B cell (primary cell): ENCODE measurements at places on chromosomes 1 and 21. TPM values are rescaled to one million over a fixed set of nuclear protein-coding genes. Genes with fewer than 3 reads are reported as not detected.

The STIL gene
- total RNA-seq: 1.6 and 1.8 TPM in 2 replicates

The OR2T11 gene
- total RNA-seq: 3.6 and 4.9 TPM in 2 replicates

The WNT9A gene
- 0.07 TPM in 1 of 2 replicates, not detected in the other for total RNA-seq

The EPHA8 gene
- not detected in 2 replicates for total RNA-seq

The CCDC185 gene
- total RNA-seq: not detected in 2 replicates

GRCh38 chr1:39895731-39896480 is 5.8 kb downstream of the MYCL start:
- DNase-seq: no peak

DNA sequence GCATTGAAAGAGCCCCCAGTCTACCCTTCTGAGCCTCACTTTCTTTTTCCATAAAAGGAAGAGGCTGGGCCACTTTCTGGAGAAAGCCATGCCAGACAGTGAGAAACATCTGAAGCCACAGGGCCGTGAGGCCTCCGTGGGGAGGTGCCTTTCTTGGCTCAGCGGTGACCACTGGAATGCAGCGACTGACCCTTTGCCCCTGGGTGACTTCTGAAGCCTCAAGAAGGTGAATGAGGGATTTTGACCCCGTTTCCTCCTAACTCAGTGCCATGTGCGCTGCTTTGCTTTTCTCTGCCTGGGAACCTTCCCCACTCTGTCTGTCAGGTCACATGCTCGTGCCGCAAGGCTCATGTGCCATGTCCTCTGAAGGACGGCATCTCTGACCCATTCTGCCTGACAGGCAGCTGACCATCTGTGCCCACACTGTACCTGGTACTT is 44.7 kb upstream of the A3GALT2 start:
- DNase-seq: no peak

DNA sequence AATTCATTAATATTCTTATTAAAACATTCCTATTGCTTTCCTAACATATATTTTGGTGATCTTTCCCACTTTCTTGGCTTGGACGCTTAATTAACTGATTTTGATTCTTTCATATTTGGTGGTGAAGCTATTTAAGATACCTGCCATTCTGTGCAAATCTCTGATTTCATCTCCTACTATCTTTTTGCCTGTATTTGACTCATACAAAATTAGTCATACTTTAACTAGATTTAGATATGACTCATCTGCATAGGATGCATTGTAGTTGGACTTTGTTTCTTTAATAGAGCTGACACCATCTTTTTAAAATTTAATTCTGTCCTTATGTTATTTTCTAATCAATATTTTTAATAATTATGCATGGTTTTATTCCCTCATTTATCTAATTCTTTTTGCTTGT is 93.8 kb upstream of the PLPPR4 start:
- no peak for DNase-seq

DNA sequence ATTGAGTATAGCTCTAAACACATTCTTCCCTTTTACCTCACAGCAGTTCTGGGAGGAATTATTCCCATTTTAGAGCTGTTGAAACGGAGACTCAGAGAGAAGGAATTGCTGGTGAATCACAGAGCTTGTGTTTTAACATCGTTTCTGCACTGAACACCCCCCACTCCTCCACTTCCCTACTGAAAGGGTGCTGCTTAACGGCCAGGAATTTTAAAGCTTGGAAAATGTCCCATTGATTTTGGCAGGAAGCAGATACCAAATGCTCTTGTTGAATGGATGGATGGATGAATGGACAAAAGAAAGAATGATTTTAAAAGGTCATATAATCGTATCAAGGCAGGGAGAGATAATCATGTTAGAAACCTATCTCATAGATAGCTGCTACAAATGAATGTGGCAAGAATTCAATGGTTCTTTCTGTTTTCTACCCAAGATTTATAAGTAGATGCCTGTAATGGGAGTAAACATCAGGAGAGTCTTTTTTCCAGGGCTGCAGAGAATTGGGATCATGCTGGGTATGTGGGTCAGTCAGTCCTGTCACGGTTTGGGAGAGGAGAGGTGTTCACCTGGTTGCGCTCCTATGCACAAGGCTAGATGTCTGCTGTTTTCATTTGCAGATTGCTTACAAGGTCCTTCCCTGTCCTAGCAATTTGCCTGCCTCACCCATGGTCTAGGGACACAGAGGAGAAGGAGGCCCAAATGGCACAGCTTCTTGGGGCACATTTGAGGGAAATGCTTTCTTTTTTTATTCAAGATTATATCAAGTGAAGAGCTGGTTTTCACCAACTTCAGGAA is 19.0 kb downstream of the FAM163A start:
- no peak for DNase-seq

GRCh38 chr1:157834430-157834829 is 7.2 kb downstream of the CD5L start:
- no peak for DNase-seq

- DNase-seq: no peak
Measured at GRCh38 chr1:214301526-214301925, 20.6 kb downstream of the SMYD2 start.

- DNase-seq: no peak
Measured at GRCh38 chr21:24869862-24870261, 737.4 kb downstream of the MRPL39 start.

DNA sequence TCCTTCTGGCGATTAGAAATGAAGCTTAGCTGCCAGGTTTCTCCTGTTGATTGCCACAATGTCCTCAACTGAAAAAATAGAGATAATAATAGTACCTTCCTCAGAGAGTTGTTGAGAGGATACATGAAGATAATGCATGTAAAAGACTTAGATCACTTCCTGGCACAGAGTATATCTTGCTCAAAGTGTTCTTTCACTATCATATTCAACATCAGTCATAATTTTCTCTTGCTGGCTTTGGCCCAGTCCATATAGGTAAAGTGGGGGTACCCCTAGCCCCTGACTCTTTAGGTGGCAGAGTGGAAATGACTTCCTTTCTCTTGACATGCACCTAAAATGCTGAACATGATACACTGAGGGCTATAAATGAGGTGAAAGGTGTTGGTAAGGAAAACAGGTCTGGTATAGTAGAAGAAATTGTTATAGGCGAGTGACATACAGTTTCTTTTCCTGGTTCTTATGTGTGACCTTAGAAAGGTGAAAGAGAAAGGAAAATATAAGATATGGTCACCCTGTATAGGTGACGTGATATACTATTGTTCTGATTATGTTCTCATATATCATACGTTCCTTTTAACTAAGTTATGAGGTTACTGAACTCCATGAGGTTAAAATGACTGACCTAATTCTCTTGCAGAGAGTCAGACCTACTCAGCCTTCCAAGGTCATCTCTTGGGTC is 209.9 kb upstream of the DEPDC1 start:
- no peak for DNase-seq

- no peak for DNase-seq
Measured at GRCh38 chr1:38716229-38716628, 143.3 kb downstream of the RRAGC start.

- DNase-seq: no peak
Measured at GRCh38 chr21:15631342-15631741, 98.4 kb upstream of the USP25 start.
